Gastroesophageal sphincter (tissue), 4 donors: ENCODE measurements at places on chromosomes 7 and 10. TPM values are rescaled to one million over a fixed set of nuclear protein-coding genes. Genes with fewer than 3 reads are reported as not detected.

DNA sequence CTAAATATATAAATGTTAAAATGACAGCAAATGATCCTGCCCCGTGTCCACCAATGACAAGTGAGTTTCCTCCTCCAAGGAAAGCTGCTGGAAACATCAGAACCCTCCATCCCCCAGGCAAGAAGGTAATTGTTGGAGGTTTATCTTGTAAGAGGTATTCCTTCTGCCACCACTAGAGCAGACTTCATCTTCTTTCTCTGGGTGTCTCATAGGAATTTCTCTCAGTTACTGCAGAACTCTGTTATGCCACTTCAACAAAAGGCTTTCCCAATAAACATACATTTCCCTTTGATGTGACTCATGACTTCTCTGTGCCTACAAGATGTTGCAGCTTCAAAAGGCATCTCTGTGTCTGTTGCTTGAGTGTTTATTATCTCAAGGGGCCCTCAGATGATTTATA, 279.1 kb downstream of the BMPER start:
- H3K27me3 ChIP-seq: no peaks in the 10 kb centered on the region
- H3K4me1 ChIP-seq: no peaks in the 10 kb centered on the region
- no peaks in the 10 kb centered on the region for H3K36me3 ChIP-seq
- H3K27ac ChIP-seq: no peak overlapping the region
- ATAC-seq: no peak

DNA sequence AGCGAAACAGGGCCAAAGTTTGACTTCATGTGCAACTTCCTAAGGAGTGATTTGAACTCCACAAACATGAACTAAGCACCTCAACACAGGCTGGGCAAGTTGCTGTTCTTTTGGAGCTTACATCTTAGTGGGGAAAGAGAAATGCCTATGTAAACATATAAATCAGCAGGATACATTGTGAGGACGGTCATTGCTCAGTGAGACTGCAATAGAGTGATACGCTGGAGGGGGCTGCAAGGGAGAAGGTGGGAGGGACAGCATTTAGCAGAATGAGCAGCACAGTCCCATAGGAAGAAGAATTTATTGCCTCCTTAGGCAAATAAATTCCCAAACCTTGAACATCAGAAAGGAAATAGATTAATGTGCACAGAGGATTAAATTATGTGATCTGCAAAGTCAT, 90.0 kb downstream of the EGFR start:
- H3K4me1 ChIP-seq: peaks cover 11% of the 10 kb centered on the region
- H3K27ac ChIP-seq: no peak overlapping the region
- no peaks in the 10 kb centered on the region for H3K36me3 ChIP-seq
- H3K4me3 ChIP-seq: no peak overlapping the region
- ATAC-seq: no peak

GRCh38 chr7:103113164-103113563, 35.7 kb downstream of the NAPEPLD start:
- H3K27ac ChIP-seq: no peak overlapping the region
- H3K36me3 ChIP-seq: no peaks in the 10 kb centered on the region
- H3K4me3 ChIP-seq: no peak overlapping the region
- no peaks in the 10 kb centered on the region for H3K27me3 ChIP-seq
- no peak for ATAC-seq

- no peaks in the 10 kb centered on the region for H3K36me3 ChIP-seq
- peaks cover 77% of the 10 kb centered on the region for H3K4me1 ChIP-seq
- H3K4me3 ChIP-seq: no peak overlapping the region
- no peak for ATAC-seq
- peak overlapping the region; percentile 35 for H3K27ac ChIP-seq
These were observed 53.1 kb downstream of the TACR2 start for GRCh38 chr10:69363666-69364065.

DNA sequence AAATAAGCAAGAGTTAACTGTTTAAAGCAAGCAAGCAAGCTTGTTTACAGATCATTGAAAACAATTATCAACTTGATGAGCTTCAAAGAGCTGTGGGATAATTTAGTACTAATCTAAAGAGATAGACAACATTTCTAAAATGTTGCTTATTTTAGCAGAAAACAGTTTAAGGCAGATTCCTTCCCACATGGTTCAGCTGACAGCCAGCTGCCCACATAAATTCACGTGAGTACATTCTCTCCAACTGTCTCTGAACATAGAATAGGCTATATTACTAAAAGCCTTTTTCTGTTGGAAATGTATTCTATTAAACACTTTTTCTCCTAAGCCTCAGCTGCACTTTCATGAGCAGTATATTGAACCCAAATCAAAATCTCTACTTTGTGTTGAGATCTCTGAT, 174.1 kb downstream of the LRRN3 start:
- no peaks in the 10 kb centered on the region for H3K4me1 ChIP-seq
- ATAC-seq: no peak
- H3K36me3 ChIP-seq: no peaks in the 10 kb centered on the region
- H3K4me3 ChIP-seq: no peak overlapping the region
- no peak overlapping the region for H3K27ac ChIP-seq

DNA sequence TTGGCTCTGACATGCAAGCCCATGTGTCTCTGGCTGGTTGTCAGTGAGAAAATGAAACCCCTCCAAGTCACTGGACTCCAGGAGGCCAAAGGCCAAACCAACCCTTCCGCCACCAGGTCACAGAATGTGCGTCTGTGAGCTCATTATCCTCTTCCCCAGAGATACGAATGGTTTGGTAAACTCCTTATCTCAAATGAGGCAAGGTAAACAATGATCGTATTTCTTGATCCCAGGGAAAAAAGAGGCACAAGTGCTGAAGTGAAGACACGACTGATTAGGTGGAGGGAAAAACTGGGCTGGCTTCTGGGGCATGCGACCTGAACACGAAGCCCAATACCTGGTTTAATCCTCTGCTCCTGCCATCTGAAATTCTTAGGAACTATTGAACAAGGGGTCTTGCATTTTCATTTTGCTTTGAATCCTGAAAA, 70.6 kb upstream of the ARID5B start:
- H3K36me3 ChIP-seq: no peaks in the 10 kb centered on the region
- H3K4me3 ChIP-seq: no peak overlapping the region
- H3K4me1 ChIP-seq: peaks cover 2% of the 10 kb centered on the region
- H3K27me3 ChIP-seq: no peaks in the 10 kb centered on the region
- no peak for ATAC-seq
- no peak overlapping the region for H3K27ac ChIP-seq

DNA sequence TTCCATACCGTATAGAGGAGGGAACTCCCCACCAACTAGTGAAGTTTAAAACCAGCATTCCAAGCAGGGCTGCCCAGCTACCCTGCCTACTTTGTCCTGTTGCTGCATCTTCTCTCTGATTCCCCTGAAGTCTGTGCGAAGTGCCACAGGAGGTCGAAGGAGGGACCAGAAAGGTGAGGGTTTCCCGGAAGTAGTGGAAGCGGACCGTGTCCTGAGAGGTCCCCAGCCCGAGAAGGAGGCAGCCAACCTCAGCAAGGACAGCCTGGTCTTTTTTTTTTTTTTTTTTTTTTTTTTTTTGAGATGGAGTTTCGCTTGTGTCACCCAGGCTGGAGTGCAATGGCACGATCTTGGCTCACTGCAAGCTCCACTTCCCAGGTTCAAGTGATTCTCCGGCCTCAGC, 671.9 kb upstream of the GALNT17 start:
- H3K27me3 ChIP-seq: no peaks in the 10 kb centered on the region
- ATAC-seq: no peak
- H3K4me1 ChIP-seq: no peaks in the 10 kb centered on the region
- no peaks in the 10 kb centered on the region for H3K36me3 ChIP-seq
- no peak overlapping the region for H3K4me3 ChIP-seq

GRCh38 chr7:131944556-131945069, 388.2 kb upstream of the PODXL start:
- H3K4me3 ChIP-seq: no peak overlapping the region
- peaks cover 36% of the 10 kb centered on the region for H3K27me3 ChIP-seq
- no peak for ATAC-seq
- no peaks in the 10 kb centered on the region for H3K36me3 ChIP-seq
- no peak overlapping the region for H3K27ac ChIP-seq
- H3K4me1 ChIP-seq: peaks cover 30% of the 10 kb centered on the region

DNA sequence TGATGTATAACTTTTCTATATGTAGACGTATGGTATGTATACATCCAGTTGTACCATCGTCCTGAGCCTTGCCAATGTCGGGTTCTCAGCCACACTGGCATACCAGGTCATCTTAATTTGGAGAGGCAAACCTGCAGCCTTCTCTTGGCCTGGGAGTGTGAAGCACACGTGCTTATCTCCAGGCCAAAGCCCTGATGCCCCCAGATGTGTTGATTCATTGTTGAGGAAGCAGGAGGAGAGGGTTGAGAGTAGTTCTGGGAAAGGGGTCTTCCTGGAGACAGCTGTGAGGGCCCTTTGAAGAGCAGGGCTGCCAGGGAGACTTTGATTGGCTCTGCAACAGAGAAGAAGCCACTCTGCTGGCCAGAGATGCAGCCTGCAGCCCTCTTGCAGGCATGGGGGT, 155.6 kb downstream of the ARHGAP21 start:
- no peaks in the 10 kb centered on the region for H3K36me3 ChIP-seq
- no peak for ATAC-seq
- peaks cover 12% of the 10 kb centered on the region for H3K27me3 ChIP-seq
- no peaks in the 10 kb centered on the region for H3K4me1 ChIP-seq
- H3K27ac ChIP-seq: no peak overlapping the region
- no peak overlapping the region for H3K4me3 ChIP-seq

- no peaks in the 10 kb centered on the region for H3K36me3 ChIP-seq
- no peak within 1 kb of the TSS for H3K4me3 ChIP-seq
- peak; percentile 92 for ATAC-seq
- peak within 1 kb of the TSS; percentile 57 for H3K27ac ChIP-seq
- H3K27me3 ChIP-seq: no peaks in the 10 kb centered on the region
These were observed at the start of gene BLNK for GRCh38 chr10:96271016-96271815. TSS of gene BLNK (minus strand) at chr10:96271569. CDS start at chr10:96271398, 171 bp downstream.

GRCh38 chr7:1289666-1290025, 57.0 kb downstream of the UNCX start:
- H3K27me3 ChIP-seq: peaks cover 91% of the 10 kb centered on the region
- no peak overlapping the region for H3K4me3 ChIP-seq
- no peaks in the 10 kb centered on the region for H3K36me3 ChIP-seq
- H3K27ac ChIP-seq: no peak overlapping the region

GRCh38 chr10:108515821-108516220, 1351.3 kb upstream of the SORCS1 start:
- H3K36me3 ChIP-seq: no peaks in the 10 kb centered on the region
- H3K27ac ChIP-seq: no peak overlapping the region
- no peaks in the 10 kb centered on the region for H3K4me1 ChIP-seq
- H3K4me3 ChIP-seq: no peak overlapping the region
- no peak for ATAC-seq
- H3K27me3 ChIP-seq: no peaks in the 10 kb centered on the region

- peaks cover 24% of the 10 kb centered on the region for H3K4me1 ChIP-seq
- no peak overlapping the region for H3K27ac ChIP-seq
- no peak overlapping the region for H3K4me3 ChIP-seq
- peaks cover 8% of the 10 kb centered on the region for H3K27me3 ChIP-seq
- no peak for ATAC-seq
- H3K36me3 ChIP-seq: no peaks in the 10 kb centered on the region
These were observed 31.0 kb upstream of the OPALIN start for GRCh38 chr10:96389785-96390184.

GRCh38 chr10:79982362-79982800, 33.5 kb upstream of the SFTPD start:
- H3K27ac ChIP-seq: peak overlapping the region; percentile 81
- H3K4me3 ChIP-seq: peak overlapping the region; percentile 57
- H3K4me1 ChIP-seq: no peaks in the 10 kb centered on the region
- H3K27me3 ChIP-seq: peaks cover 31% of the 10 kb centered on the region
- H3K36me3 ChIP-seq: no peaks in the 10 kb centered on the region

- ATAC-seq: no peak
- peaks cover 71% of the 10 kb centered on the region for H3K36me3 ChIP-seq
- no peak overlapping the region for H3K27ac ChIP-seq
These were observed 30.4 kb downstream of the PYROXD2 start for GRCh38 chr10:98384531-98385133.

DNA sequence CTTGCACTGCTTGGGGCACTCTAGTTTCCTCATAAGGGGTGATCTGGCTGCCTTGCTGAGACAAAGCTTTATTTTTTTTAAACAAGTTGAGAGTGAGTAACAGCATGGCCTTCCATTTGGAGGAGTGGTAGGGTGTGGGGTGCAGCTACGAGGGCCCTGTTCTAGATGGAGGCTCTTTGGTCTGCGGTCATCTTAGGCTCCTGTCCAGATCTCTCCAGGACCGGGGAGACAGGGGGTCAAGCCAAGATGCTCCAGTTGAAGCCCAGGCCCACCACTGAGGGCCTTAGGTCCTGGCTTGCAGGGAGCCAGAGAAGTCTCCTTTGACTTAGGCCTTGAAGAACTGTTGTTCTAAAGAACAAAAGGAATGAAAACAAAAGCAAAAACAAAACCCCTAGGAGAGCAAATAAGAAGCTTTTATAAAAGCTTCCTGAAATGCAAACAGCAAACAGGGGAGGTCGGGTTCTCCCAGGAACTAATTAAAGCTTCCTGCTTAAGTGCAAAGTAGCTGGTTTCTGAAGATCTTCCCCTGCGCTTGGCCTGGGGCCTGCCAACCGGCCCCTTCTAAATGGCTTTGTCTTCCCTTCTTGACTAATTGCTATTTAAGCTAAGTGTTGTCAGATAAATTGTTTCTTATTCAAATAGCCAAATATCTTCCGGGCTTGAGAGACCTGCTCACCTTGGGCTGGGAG, 259.2 kb downstream of the GLRX3 start:
- H3K4me3 ChIP-seq: no peak overlapping the region
- H3K27me3 ChIP-seq: peaks cover 4% of the 10 kb centered on the region
- no peak for ATAC-seq
- H3K4me1 ChIP-seq: no peaks in the 10 kb centered on the region

DNA sequence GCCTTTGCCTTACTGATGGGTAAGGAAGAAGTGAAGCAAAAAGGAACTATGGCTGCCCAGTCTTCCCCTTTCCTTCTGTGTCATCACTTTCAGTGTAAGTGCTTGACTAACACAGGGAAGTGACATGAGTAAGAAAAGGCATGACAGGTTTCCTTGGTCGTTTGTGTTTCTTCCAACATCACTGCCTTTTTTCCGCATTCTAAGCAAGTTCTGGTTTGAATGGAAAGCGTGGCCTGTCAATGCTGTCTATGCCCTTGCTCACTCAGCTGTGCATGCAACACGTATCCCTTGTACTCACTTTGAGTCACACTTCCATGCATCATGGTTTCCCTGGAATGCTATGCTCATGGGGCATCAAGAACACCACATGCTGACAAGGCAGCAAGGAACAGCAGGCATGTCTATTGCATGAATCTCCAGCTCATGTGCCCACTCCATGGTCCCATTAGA, 111.8 kb downstream of the OAT start:
- H3K27me3 ChIP-seq: no peaks in the 10 kb centered on the region
- H3K27ac ChIP-seq: no peak overlapping the region
- no peaks in the 10 kb centered on the region for H3K36me3 ChIP-seq
- no peak overlapping the region for H3K4me3 ChIP-seq
- peak; percentile 66 for ATAC-seq

- no peak overlapping the region for H3K27ac ChIP-seq
- H3K4me1 ChIP-seq: no peaks in the 10 kb centered on the region
- H3K4me3 ChIP-seq: no peak overlapping the region
- H3K27me3 ChIP-seq: no peaks in the 10 kb centered on the region
- ATAC-seq: no peak
These were observed 251.1 kb downstream of the INHBA start for GRCh38 chr7:41451826-41452225.

Gene LRIT1
- total RNA-seq: not detected

Gene MCM10
- 1.1 TPM for total RNA-seq

Gene ZNF394
- total RNA-seq: 44.5 TPM

Gene RHBDD2
- total RNA-seq: 21.6 TPM

Gene NXPH1
- total RNA-seq: not detected
